ENCODE measurements at places on chromosomes 5 and 9.

- DNase-seq, result no peak
Measured at GRCh38 chr5:146762830-146763229, 115.7 kb downstream of the PPP2R2B start.

DNA sequence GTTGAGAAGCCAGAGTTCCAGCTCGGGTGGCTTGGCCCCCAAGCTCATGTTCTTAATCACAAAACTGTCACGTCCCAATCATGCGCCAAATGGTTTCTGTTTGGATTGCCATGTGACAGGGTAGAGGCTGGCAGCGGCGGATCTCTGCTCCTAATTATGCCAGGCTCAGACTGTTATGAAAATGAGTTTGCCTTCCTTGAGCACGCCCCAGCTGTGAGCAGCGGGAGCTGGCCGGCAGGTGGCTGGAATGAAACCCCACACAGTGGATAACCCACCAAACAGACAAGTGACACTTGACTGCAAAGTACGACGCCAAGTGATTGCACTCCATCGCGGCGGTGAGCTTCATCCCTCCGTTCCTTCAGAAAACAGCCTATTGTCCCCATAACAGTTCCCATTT is 75.4 kb downstream of the CFAP77 start:
- DNase-seq, result no peak

GRCh38 chr5:135977375-135977928 is 22.7 kb upstream of the LECT2 start:
- DNase-seq, result peak; percentile 12

DNA sequence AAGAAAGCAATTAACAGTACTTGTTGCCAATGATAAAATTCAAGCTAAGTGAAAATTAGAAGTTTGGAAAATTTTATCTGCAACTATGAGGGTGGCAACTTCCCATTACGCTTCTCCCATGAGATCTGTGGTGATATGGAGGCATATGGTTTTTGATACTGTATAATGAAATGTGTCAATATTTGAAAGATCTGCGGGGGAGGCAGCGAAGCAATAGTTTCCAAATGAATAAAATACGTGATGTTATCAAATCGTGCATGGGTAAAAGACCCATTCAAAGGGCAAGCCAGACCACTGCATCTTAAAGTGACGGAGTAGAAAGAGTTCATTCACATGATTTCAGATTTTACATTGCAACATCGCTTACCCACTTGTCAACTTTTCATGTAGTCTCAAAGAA is 20.9 kb upstream of the BOD1 start:
- no peak for DNase-seq

DNA sequence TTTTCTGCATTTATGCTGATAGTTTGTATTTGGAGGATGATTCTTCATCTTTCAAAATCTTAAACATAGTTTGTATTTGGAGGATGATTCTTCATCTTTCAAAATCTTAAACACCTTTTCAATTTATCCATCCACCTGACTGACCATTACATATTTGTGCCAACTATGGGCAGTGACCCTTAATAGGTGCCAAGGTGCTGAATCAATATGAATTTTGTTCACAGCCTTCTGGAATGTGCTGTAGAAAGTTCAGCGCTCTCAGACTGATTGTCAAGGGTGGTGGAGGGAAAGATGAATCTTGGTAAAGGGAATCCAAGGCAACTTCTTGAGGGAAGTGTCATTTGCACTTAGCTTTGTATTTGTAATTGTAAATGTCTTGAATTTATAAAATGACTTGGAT is 18.1 kb downstream of the ZNF618 start:
- DNase-seq, result no peak

DNA sequence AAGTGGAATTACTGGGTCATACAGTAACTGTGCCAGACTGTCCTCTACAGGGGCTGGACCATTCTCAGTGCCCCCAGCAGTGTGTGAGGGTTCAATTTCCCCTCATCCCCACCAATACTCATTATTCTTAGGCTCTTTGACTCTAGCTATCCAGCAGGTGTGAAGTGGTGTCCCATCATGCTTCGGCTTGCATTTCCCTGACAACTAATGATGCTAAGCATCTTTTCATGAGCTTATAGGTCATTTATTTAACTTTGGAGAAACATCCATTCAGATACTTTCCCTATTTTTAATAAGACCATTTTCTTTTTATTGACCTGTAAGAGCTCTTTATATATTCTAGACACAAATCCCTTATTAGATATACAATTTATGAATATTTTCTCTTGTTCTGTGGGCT is 63.6 kb downstream of the ADAMTS2 start:
- DNase-seq, result no peak

- no peak for DNase-seq
Measured at GRCh38 chr9:113403646-113404045, 2.6 kb upstream of the ALAD start.

- no peak for DNase-seq
Measured at GRCh38 chr5:163914910-163915309, 409.5 kb downstream of the MAT2B start.

- DNase-seq, result peak; percentile 59
Measured at GRCh38 chr9:35736201-35736633, 3.8 kb downstream of the CREB3 start.

DNA sequence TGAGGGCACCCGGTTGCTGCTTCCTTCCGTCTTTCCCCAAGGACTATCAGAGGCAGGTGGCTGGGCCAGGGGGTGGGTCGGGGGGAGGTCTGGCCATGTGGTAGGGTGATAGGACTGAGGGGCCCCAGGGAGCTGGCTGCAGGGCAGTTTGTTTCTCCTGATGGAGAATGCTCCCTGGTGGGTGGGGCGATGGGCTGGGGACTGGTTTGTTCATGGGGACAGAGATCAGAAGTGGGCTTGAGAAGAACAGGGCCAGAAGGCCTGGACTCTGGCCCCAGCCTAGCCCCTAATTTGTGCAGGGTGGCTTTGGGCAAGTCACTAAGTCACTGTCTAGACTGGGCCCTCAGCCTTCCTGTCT is 117.4 kb downstream of the RGS3 start:
- DNase-seq, result no peak

- no peak for DNase-seq
Measured at GRCh38 chr5:151798674-151799073, 26.9 kb downstream of the G3BP1 start.

- no peak for DNase-seq
Measured at GRCh38 chr5:111999286-111999685, 242.3 kb upstream of the NREP start.

DNA sequence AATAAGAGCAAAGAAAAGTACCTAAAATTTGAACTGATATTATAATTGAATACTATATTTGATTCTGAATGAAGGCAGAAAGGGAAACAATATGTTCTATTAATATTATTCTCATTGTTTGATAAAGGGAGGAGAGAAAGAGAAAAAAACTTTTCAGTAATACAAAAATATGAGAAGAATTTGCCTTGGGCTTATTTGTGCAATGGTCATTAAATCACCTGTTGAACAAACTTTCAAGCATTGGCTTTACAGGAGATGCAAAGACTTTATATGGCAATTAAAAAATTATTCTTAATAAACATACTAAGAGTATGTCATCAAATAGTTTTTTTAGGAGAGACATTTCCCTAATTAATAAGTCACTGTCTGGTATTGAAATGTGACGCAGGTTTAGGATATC is 85.0 kb downstream of the CSNK1G3 start:
- no peak for DNase-seq

DNA sequence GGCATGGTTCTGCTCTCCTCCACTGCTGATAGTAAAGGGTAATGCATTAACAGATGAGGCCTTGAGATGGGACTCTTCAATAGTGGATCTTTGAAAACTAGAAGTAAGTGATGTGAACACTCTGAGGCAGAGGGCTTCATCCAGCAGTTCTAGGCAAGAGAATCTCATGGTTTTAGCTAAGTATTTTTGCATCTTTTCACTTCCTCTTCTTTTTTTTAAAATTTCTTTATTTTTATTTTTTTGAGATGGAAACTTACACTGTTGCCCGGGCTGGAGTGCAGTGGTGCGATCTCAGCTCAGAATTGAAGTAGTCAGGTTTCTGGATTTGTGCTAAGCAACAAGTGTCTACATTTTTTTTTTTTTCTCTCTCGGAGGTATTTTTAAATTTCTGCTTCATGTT is 101.9 kb downstream of the MTRR start:
- no peak for DNase-seq

DNA sequence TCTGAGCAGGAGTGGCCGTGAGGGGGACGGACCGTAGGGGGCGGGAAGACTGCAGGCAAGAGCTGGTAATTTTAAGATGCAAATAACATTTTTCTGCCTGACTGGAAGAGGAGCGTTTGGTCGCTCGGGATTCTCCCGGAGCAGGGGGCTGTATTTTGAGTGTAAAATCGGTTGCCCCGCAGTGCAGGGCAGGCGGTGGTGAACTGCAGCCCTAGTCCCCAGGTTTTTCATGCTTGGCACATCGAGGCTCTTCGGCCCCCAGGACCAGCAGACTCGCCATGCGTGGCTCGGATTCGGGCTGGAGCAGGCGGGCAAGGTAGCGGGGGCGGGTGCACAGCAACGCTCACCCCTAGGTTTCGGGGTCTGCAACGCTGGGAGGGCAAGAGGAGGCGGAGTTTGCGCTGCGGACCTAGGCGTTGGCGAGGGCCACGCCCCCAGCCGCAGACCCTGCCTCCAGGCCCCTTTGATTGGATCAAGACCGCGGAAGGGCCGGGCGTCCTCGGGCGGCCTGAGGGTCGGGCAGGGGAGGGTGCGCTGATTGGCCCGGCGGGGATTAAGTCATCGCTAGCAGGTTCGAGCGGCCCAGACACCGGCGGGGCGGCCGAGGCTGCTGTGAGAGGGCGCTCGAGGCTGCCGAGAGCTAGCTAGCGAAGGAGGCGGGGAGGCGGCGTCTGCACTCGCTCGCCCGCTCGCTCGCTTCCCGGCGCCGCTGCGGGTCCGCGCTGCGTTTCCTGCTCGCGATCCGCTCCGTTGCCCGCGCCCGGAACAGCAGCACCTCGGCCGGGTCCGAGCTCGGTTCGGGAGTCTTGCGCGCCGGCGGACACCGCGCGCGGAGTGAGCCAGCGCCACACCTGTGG is at the start of gene ARHGAP26:
Gene ARHGAP26, plus strand, starts transcription at position 585 of the 857 bp plus-strand sequence. CDS start 385 bp downstream, outside the sequence.
- peak; percentile 86 for DNase-seq

DNA sequence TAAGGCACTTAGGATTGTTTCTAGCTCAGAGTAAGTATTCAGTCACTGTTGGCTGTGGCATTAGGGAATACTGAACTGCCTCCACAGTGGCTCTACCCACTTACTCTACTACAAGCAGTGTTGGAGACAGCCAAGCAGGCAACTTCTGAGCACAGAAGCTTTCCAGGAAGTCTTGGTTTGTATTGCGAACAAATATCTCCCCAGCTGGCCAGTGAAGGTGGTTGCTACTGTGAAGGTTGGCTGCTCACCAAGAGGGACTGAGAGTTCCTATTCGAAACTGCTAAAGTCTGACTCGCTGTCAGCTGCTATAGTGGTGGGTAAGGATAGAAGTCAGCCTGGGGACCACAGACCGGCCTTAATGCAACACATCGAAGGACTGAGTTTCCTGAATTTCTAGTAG is 319.1 kb downstream of the KIF4B start:
- DNase-seq, result no peak

DNA sequence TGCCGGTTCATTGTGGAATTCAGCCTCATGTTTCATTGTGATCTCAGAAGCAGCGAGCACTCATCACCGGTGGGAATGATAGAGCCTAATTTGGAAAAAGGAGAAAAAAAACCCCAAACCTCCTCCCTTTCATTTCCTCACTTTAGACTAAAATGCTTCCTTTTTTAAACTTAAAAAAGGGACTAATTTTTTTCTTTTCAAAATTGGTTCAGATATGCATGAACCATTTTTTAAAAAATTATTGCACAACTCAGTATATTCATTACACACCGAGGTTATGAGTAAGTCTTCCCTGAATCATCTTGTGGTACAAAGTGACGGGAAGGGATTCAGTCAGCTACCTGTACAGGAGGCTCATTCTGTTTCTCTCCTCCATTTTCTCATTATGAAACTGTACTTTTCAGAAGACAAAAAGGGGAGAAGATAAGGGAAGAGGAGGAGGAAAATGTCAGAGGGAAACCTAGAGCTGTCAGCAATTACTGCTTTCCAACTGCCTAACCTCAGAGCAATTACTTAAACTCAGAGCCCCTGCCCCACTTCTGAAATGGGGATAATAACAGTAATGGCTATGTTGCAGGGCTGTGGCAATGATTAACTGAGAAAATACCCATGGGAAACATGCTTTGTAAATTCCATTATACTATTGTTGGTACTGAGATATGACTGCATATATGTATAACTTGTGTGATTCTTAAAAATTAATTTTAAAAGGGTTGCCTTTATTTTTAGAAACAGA is 24.0 kb downstream of the GALNT10 start:
- DNase-seq, result no peak

- DNase-seq, result no peak
Measured at GRCh38 chr5:56640763-56641406, 174.5 kb upstream of the MAP3K1 start.

DNA sequence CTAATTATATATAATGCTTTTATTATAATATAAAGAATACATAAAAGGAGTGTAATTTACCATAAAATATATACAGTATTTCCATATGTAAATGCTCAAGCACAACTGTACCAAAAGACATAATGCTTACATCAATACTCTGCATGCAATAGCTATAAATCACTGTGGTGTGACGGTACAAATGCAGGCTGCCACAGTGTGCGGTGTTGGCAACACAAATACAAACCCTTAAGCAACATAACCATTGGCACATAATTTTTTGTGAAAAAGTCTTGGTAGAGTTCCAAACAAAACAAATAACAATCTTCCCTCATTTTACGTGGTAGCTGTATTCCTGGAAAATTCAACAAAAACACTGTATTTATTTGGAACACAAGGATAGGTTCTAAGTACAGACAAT is 1.9 kb upstream of the SHISAL2B start:
- DNase-seq, result no peak

- peak; percentile 31 for DNase-seq
Measured at GRCh38 chr5:159515909-159516415, 185.7 kb upstream of the IL12B start.

DNA sequence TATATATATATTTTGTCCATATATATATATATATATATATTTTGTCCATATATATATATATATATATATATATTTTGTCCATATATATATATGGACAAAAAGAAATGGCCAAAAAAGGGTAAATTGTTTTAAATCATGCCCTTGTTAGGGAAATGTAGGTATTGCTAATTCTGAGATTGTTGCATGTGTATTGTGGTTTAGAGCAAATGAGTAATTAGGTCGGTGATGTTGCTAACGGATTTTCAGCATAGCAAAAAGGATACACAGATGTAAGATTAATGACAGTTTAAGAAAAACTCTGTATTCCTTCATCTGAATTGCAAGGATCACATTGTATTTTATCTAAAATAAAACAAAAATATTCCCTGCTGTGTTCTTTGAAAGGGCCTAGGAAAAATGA is 40.2 kb downstream of the OSTF1 start:
- no peak for DNase-seq

GRCh38 chr5:132263548-132264261 is 6.2 kb downstream of the PDLIM4 start:
- DNase-seq, result no peak
